ENCODE measurements at places on chromosomes 4 and X.

GRCh38 chrX:118497180-118497818, 1.7 kb downstream of the DOCK11 start:
- DNase-seq, result no peak

DNA sequence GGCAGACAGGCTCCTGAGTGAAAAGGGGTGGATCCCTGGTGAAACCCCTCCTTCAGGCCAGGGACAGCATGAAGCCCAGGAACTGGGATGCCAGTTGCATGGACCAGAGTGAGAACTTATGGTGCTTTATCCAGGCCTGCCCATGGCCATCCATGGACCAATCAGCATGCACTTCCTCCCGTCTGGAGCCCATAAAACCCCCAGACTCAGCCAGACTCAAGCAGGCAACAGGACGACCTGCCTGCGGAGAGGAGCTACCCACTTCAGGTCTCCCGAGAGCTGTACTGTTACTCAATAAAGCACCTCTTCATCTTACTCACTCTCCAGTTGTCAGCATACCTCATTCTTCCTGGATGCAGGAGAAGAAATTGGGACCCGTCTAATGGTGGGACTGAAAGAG, 42.9 kb downstream of the NALF2 start:
- no peak for DNase-seq

DNA sequence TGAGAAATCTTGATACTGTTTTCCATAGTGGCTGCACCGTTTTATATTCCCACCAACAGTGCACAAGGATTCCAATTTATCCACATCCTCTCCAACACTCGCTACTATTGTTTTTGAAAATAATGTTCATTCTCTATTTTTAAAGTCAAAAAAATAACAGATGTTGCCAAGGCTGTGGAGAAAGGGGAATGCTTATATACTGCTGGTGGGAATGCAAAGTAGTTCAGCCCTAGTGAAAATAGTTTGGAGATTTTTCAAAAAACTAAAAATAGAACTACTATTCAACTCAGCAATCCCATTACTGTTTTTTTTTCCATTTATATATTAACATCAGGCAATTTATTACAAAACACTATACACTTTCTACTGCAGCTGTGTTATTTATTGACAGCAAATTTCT, 208.7 kb downstream of the CBLL2 start:
- DNase-seq, result no peak

DNA sequence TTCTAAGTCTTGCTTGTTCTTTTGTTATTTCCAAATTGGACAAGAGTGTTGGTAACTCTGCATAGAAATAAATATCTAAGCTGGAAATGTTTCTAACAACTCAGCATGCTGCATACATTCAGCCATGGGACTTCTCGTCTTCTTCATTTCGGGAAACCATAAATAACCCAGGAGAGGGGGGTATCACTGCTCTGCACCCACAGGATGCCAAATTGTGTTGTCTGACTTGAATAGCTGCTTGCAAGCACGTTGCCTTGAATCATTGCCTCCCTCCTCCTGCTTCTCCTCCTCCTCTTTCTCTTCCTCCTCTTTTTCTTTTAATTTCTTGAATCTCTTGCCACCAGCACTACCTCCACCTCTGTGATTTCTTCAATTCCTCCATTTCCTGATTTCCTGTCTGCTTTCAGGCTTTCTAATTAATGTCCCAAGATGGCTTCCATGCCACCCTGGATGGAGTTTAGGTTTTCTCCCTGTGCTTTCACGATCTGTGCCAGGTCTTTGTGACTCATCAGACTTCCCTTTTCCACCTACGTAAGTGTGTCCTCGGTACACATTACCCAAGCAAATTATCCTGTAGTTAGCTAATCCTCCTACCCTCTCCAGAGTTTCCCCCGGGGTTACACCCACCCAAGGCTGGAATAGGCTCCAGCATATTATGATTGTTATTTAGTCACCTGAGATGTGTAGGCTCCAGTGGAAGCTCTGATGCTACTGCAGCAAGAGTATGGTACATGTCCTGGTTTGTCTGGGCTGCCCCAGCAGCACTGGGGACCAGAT, 122.6 kb upstream of the VCX3B start:
- DNase-seq, result no peak

- no peak for DNase-seq
Observed at GRCh38 chr4:186765138-186765537, 41.5 kb upstream of the FAT1 start.

DNA sequence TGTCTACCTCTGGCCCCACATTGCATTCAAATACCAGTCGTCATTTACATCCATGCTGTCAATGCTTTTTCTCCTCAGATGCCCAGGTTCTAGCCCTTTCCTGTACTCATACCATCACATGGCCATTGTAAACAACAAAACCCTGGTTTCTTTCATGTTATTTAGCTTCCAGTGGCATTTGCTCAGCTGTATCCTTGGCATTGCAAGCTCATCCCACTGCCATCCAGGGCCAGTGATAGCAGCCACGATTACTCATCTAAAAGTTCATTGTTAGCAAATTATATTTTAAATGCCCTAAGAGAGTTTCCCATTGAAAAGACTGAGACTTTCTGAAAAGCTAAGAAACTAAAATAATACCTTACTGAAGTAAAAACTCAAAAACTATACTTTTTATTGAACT, 34.0 kb downstream of the VEGFC start:
- DNase-seq, result no peak

- DNase-seq, result no peak
Observed at GRCh38 chr4:5863461-5864113, 29.3 kb downstream of the CRMP1 start.

DNA sequence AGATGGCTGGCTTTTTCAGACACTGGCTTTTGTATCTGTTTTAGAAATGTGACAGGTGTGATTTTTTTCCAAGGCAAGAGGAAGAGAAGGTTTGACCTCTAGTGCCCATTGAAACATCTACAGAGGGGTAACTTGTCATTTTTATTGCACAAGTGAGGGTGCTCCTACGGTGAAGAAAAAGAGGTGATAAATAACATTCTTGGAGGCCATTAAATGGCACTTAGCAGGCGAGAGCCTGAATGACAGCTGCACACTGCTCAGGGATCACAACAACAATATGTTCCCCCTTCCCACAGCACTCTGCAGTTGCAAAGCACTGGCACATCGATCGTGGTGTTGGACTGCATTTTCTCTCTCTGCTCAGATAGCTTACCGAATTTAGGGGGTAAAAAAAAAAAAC, 22.9 kb downstream of the FAM184B start:
- no peak for DNase-seq

DNA sequence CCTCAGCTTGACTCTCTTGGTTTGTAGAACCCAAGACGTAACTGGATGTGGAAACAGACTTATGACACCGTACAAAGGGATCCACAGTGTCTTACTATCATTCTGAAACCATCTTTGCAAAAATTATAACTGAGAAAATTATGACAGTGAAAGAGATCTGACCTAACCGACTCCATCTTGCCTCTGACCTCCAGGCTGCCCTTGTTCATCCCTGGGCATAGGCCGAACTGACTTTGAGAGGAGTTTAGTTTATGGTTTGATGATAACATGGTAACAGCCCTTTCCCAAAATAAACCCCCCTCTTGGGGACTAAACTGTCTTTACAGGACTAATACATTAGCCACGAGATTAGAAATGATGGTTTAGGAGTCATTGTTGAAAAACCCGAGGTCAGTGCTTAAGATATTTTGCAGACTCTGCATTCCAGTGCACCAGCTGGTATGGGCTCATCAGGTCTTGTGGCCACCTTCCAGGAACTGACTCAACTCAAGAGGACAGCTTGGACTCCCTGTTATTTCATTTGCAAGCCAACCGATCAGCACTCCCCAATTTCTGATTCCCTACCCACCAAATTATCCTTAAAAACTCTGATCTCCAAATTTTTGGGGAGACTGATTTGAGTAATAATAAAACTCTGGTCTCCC, 49.6 kb downstream of the CASP3 start:
- no peak for DNase-seq

- no peak for DNase-seq
Observed at GRCh38 chr4:17535906-17536305, 20.9 kb downstream of the CLRN2 start.

DNA sequence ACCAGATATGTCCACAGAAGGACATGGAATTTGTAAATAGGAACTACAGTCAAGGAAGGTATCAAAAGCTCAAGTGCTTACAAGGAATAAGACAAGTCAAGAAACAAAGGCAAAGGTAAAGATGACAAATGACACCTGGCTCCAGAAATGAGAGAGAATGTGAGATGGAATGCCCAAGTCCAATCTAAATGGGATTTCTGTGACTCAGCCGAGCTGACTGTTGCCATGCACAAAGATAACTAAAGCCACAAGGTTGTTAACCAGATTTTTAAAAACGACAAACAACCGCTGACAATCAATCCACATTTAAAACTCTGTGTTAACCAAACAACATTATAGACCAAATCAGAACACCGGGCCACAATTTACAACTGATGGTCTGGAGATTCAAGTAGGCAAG, 1.1 kb downstream of the NFXL1 start:
- no peak for DNase-seq

- DNase-seq, result no peak
Observed at GRCh38 chr4:823761-824460, 2.0 kb downstream of the CPLX1 start.
